Stimulated activated CD8-positive, alpha-beta memory T cell treated with anti-CD3 and anti-CD28 coated beads, Interleukin-4, amount 100 ng/mL, for 48 hours (primary cell): ENCODE measurements at places on chromosomes 3 and 15.

- peak; percentile 77 for DNase-seq
Measured at GRCh38 chr3:184229394-184230080, at the start of gene VWA5B2. Gene VWA5B2 (plus strand): TSS chr3:184229585. CDS start chr3:184230529, 944 bp downstream.

GRCh38 chr3:42600958-42601675 is 631 bp downstream of the NKTR start:
- peak; percentile 72 for DNase-seq

DNA sequence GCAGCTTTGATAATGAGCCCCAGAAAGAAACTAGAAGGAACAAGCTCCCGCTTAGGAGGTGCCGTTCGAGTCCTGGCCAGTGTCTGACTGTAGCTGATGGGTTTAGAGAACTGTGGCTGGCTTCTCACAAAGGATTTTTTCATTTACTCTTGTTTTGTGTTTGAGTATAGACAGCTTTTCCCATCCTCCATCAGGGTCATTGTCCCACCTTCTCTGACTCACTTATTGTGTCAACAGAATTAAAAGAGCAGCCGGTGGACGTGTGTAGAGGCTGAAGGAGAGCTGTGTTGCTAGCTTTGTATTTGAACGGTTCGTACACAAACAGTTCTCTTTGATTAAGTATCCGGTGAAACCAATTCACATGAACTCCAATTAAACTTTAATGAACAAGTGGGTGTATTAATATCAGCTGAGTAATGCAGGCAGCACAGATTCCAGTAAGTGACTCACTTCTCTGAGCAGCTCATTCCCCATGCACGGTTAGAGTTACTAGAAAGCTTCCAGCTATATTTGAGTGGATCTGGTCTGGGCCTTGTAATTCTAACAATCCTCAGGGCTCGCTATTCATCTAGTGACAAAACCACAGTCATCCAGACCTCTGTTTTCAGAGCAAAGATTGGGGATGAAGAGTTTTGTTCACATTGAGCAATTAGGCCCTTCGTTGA is 141.0 kb downstream of the LPP start:
- DNase-seq, result no peak

DNA sequence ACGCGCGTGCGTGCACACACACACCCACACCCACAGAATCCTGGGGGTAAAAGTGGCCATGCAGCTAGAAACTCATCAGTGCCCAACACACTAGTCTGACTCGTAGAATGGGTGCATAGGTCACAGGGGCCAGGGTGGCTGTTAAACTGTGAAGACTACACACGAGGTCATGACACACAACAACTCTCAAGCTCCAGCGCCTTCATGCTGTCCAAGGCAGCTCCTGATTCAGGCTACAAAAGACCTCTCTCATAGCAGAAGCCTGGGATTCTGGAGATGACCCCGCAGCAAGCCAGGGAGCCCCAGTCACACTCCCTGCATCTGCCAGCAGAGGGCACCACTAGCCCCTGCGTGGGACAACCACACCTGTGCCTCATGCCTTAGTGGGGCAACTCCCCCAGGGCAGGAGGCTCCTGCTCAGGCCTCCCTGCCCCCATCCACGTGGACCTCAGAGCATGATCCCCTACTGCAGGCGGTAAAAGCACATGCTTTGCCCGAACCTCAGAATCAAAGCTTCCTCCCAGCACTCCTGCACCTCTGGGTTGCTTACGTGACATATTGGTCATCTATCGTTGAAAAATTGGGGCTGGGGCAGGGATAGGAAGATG is 93.1 kb downstream of the LRIG1 start:
- peak; percentile 87 for DNase-seq

- DNase-seq, result no peak
Measured at GRCh38 chr15:67405208-67406191, 115.4 kb upstream of the C15orf61 start.

- DNase-seq, result no peak
Measured at GRCh38 chr3:71846185-71846584, 61.2 kb upstream of the PROK2 start.

DNA sequence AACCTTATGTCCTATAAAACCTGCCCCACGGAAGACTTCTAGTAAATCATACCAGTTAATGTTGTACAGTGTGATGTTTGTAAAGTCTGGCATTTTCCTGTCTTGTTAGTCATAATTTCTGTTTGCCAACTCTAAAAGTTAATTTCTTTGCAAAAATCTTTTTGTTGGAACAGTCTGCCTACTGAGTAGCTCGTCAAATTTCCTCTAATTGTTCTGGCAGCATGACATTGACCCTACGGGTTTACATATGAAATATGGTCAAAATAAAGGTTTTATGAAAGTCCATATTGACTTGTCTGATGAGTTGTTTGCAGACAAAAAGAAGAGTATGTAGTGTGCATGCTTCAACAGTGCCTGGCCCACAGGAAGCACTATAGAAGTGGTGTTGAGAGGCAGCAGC is 79.8 kb upstream of the SOX2 start:
- no peak for DNase-seq

- DNase-seq, result peak; percentile 74
Measured at GRCh38 chr3:40191850-40192448, 117.6 kb upstream of the EIF1B start.

- DNase-seq, result no peak
Measured at GRCh38 chr3:13507247-13507569, 27.1 kb downstream of the HDAC11 start.

DNA sequence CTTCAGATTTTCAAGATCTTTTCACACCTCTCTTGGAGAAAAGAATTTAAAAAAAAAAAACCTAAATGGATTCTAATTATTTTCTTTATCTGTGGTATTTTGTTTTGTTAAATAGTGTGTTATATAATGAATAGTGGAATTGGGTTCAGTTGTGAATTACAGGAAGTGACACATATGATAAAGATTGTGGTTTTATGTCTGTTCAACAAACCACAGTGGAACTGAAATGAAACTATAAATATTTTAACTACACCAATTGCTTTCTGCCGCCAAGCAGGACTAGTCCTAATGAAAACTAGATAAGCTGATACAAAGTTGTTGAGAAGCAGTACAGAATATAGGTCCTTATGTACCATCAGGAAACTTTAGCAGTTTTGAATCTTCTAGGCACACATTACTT is 121.6 kb downstream of the UBE2E2 start:
- no peak for DNase-seq

- no peak for DNase-seq
Measured at GRCh38 chr3:39716849-39717248, 92.6 kb upstream of the MYRIP start.

DNA sequence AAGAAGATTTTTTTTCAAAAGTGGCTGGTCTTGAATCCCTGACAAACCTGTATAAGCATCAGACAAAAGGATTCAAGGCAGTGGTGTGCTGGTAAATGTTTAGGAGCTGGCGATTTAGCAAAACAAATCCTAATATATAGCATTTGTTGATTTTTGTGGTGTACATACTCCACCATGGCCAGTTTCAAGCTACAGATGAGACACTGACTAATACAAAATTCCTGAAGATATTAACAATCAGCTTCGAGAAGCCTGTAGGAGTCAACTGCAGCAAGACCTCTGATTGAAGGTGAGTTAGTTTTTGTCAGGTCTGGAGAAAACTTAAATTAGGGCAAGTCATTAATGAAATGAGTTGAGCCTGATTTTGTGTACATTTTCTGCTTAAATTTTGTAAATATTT is 6.7 kb downstream of the STRIT1 start:
- DNase-seq, result no peak

- peak; percentile 56 for DNase-seq
Measured at GRCh38 chr15:99105514-99106341, 848 bp downstream of the SYNM start.

DNA sequence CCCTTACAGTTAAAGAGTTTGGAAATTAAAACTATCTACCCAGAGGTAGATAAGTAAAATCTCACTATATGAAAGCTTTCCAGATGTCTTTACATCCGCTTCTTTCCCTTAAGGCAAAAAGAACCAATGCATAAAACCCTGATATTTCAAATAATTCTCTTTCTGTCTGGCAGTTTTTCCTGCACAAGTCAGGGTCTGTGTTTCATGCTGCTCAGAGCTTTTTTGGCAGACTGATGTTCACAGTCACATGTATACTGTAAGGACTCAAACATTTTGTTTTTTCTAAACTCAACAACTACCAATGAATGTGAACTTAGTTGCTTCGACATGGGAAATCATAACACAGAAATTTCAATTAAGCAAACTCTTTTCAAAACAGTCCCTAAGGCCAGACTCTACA is 988.4 kb downstream of the EPHA3 start:
- no peak for DNase-seq

GRCh38 chr3:52471371-52472238 is 16.2 kb downstream of the NISCH start:
- peak; percentile 62 for DNase-seq

DNA sequence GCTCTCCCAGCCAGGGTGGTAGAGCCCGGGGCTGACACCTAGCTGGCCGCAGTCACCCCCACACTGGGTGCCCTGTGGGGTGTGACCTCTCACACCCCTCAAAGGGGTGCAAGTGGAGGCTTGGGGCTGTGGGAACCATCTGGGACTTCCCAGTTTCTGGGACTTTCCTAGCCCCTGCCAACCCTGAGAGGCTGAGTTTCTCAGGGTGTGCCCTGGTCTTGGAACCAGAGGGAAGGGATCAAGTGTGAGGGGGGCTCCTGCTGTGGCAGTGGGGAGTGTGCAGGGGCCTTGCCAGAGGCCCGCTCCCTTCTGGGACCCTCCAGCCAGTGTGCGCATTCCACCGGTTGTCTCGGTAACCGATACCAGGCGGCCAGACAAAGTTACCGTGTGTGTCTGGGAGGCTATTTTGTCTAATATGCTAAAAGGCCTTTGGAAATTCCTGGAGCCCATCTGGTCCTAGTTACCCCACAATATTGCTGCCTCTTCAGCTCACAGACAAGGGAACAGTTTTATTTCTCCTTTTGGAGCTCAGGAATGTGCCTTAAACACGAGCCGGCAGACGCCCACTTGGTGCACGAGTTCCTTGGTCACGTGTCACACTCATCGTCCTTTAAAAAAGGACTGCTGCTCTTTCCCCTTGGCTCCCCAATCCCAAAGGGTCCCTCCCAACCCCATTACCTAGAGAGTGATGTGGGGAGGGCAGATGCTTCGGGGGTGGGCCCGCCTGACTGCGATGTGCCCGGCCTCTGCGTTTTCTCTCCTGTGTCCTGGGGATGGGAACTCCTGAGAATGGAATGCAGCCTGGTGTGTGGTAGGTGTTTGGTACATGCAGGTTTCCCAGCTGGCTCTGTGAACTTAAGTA is 33.2 kb downstream of the HDAC11 start:
- DNase-seq, result no peak

- DNase-seq, result no peak
Measured at GRCh38 chr3:143109861-143110260, 9.7 kb upstream of the CHST2 start.

- DNase-seq, result peak; percentile 91
Measured at GRCh38 chr15:68550498-68551295, 28.1 kb upstream of the CORO2B start.

- no peak for DNase-seq
Measured at GRCh38 chr3:27960133-27960532, 238.0 kb upstream of the EOMES start.

DNA sequence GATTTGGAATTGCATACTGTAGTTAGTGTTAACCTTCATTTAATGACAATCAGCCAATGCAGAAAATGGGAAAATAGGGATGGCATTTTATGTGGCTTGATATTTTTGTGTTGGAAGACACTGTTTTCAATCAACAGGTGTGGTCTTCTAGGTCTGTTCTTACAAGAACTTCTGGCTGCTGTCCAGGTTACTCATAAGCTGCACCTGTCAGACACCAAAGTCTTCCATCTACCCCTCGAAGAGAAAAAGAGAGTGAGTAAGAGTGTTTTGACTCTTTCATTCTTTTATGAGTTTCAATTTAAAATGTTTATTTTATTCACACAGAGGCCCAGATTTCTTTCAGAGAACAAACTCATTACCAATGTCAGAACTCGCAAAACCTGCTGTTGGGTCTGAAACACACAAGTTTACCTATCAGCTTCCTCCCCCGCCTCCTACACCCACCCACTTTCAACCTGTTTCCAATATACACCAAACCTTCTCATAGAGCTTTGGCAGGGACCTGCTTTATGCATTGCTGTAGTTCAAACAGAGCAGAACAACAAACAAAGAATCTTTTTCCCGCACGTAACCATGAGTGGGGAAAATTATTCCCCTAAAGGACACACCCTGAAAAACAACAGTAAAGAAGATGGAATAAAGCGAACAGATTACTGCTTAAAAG is 767.7 kb upstream of the ALCAM start:
- DNase-seq, result no peak

GRCh38 chr3:194537732-194538247 is 51.0 kb upstream of the ATP13A3 start:
- DNase-seq, result no peak

DNA sequence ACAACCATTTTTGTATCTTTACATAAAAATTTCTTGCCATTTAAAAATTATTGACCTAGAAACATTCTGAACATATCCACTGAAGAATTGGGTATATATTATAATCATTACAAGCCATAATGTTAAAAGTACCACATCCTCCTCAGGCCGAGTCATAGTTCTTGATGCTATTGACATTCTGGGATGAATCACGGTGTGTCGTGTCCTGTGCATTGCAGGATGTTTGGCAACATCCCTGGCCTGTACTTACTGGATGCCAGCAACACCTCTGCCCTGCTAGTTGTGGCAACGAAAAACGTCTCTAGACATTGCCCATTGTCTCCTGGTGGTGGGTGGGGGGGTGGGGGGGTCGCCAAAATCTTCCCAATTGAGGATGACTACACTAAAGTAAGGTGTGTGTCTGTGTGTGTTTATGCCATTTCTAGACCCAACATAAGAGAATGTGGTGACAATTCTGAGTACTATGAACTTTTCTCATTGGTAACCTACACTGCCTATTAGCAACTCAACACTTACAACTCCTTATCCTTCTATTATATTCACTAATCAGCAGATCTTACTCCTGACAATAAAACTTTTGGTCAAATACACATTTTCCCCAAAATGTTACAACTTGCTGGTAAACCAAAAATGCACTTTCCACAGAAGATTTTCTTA is 471.6 kb downstream of the FOXP1 start:
- DNase-seq, result no peak

GRCh38 chr15:33680336-33680735 is 288.0 kb upstream of the CHRM5 start:
- no peak for DNase-seq

GRCh38 chr3:138888560-138888959 is 53.8 kb upstream of the PIK3CB start:
- DNase-seq, result no peak

DNA sequence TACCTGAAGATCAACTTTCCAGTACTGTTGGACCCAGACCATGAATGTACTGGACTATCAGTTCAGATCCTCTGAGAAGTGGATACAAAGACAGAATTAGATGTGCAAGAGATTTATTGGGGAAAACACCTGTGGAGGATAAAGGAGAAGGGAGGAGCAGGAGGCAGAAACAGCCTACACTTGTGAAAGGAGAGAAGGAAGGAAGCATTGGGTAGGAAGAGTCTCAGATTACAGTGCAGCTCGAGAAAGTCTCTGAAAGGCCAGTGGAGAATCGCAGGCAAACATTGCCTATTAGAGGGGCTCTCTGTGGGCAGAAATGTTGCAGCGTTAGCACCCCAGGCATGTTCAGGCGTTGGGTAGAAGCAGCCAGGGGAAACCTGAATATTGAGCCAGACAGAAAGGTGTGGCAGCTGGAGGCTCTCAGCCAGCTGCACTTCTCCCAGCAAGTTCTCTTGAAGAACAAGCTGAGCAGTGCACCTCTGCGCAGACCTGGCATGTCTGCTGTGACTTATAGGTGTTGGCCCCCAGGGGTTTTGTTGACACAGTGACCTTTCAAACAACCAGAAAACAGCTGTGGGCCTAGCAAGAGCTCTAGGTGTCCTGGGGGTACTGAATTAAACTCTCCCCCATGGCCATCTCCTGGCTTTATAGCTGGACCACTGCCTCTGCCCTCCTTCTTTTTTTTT is 7.0 kb downstream of the CHST14 start:
- no peak for DNase-seq
